HCEC 1CT (cell line): ENCODE measurements at places on chromosomes 12 and 14.

GRCh38 chr12:91139286-91139685, 28.0 kb upstream of the LUM start:
- DNase-seq = peak; percentile 81

DNA sequence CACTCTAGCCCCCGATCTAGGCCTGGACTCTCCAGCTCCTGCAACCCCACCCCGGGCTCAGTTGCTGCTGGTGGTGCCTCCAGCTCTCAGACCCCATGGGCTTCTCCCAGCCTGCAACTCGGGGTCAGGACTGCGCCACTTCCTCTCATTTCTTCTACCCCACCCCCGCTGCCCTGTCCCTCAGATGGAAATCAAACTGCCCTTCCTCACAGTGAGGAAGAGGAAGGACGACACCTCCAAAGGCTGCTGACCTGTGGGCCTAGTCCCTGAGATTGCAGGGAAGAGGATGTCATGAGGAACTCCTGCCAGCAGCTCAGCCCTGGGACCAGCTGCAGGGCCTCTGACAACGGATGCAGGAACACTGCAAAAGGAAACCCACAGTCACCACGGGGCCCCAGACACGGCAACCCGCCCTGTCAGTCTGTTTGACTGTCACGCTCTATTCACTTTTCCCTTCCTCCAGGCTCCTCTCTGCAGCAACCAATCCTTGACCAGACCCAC, 29.3 kb upstream of the PNMA1 start:
- no peak for DNase-seq

- DNase-seq = no peak
Observed at GRCh38 chr12:89129167-89129870, 223.0 kb downstream of the DUSP6 start.

GRCh38 chr12:92332552-92332951, 186.9 kb upstream of the BTG1 start:
- no peak for DNase-seq

DNA sequence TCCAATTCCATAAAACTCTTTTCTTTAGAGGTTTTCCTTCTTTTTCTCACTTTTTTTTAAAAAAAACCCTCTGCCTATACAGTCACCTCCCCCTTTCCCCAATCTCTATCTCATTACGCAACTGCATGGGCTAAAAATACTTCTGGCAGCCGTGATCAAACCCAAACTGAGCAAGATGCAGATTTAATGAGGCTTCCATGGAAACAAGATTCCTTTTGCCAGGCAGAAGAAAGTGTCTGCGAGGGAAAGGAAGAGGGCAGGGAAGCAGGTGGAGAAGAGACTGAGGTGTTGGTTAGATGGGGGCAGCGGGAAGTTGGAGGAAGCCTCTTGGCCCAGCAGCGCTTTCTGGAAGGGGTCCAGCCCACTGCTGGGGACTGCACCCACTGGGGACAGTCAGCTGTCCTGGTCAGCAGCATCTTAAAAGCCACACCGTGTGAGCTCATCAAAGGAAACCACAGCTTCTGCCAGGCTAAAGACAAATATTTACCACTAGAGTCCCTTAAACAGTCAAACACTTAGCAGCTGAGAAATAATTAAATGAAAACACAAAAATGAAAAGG, 90.4 kb downstream of the SLC8A3 start:
- DNase-seq = peak; percentile 7

GRCh38 chr14:48398675-48399282, 723.4 kb upstream of the MDGA2 start:
- DNase-seq = peak; percentile 11

DNA sequence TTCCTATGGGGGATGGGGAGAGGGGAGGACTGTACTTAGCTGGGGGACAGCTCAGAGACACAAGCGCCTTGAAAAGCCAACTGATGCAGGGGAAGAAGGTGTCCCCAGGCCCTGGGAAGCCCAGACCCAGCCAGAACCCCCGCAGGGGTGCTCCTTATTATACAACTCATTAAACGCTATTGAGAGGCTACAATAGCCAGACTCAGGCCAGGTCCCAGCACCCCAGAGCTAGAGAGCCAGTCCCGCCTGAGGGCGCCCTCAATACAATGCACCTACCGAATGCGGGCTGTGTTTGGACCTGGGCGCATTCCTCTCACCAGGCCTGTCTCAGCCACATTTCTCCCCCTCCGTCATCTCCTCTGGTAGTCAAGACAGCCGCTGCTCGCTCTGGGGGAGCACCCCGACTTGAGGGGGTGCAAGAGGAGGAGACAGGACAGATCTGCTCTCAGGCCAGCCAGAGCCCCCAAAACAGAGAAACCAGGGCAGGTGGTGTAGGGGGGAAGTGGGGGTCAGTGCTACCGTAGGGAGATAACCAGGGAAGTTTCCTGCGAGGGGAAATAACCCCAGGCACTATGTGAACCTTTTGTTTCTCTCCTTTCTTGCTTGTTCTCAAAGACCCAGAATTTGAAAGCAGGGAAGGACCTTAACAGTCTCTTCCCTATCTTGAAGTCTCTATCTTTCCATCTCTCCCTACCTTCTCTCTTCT, 6.1 kb upstream of the ASIC1 start:
- no peak for DNase-seq

DNA sequence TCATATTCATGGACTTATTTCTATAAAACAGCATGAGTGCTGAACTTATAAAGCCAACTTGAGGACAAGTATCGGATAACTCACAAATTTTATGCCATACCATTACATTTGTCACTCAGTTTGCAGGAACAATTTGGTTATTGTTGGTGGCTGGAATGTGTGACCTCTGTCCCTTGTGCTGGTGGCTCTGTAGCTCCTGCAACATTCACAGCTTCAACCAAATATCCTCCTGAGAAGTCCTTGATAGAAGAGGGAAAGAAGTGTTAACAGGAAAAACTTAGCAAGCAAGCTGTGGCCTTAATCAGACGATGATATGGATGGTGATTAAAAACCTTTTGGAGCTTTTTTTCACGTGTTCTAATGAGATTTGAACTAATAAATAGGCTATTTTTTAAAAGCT, 61.0 kb upstream of the DNM1L start:
- DNase-seq = no peak

DNA sequence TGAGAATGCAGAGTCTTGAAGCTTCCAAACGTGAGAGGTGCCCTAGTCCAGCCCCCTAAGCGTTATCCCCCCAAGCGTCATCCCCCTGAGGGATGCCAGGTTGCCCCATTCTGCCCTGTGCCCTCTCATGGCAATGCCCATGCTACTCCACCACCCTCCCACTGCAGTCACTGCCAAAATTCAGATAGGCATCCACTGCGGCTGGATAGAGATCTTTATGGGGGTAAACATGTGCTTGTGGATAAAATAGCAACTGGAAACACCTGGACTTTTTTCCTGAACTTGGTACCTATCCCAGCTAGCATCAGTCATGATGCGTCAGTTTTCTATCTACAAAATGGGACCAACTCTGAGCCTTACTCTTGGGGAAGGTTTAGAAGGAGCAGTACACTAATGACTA, 92.7 kb upstream of the HOXC13 start:
- DNase-seq = no peak

GRCh38 chr12:127650626-127651025, 616.3 kb upstream of the TMEM132C start:
- DNase-seq = no peak

DNA sequence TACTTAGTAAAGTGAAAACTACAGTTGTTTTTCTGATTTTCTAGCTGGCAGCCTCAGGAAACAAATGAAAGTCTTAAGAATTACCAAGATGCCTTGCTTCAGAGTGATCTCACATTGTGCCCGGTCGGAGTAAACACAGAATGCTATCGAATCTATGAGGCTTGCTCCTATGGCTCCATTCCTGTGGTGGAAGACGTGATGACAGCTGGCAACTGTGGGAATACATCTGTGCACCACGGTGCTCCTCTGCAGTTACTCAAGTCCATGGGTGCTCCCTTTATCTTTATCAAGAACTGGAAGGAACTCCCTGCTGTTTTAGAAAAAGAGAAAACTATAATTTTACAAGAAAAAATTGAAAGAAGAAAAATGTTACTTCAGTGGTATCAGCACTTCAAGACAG, 28.9 kb downstream of the RXYLT1 start:
- DNase-seq = no peak

- DNase-seq = no peak
Observed at GRCh38 chr14:96221109-96221650, 16.5 kb downstream of the BDKRB2 start.

DNA sequence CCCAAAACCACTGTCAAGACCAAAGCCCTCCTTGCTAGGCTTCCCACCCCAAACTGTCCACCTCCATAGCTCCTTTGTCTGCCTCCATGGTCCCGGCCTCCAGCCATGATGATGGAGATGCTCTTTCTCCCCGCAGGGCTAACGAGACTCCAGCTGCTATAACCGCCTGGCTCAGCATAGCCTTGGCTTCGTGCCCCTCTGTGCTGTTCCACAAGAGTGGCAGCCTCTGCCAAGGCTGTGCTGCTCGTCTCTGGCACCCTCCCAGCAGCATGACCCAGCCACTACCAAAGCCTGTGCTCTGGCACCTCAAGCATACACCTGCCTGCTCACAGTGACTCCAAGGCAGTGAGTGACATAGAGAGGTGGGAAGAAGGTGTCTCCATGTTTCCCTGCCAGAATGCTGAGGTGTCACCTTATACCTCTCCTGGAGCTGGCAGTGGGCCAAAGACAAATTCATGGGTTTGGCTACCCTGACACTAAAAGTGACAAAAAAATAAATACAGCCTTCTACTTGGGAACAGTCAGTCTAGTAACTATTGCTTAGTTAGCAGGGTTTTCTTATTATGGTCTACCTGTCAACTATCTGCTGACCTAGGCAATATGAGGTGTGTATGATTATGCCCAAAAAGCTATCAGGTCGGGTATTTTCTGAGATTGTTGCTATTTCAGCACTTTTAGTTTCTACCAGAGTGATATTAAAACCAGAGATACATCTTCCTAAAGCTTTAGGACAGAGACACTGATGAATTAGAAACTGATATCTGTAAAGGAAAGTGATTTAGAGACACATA, 16.1 kb upstream of the KRT73 start:
- DNase-seq = no peak

- DNase-seq = no peak
Observed at GRCh38 chr14:103313704-103314103, 20.3 kb upstream of the EIF5 start.

DNA sequence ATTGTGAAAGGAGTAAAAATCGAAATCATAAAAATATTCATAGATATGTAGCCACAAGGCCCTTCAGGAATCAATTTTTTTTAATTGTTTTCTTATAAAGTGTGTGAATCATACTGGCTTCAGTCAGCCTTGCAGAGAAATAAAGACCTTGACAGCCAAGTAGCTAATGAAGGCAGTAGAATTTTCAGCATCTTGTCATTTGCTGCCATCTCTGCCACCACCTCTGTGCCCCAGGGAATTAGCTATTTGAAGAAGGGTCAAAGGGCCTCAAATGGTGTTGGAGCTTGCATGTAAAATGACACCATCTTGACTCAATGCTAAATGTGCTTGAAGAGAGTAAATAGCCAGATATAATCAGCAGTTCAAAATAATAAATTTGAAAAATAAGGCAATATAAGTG, 359.4 kb upstream of the DCN start:
- no peak for DNase-seq

GRCh38 chr12:57459750-57460467, at the start of gene GLI1:
Gene GLI1 (plus strand): TSS chr12:57459785. CDS start chr12:57463692, 3,907 bp downstream.
- peak; percentile 35 for DNase-seq

GRCh38 chr12:121943926-121944325, 25.5 kb downstream of the CFAP251 start:
- DNase-seq = no peak

DNA sequence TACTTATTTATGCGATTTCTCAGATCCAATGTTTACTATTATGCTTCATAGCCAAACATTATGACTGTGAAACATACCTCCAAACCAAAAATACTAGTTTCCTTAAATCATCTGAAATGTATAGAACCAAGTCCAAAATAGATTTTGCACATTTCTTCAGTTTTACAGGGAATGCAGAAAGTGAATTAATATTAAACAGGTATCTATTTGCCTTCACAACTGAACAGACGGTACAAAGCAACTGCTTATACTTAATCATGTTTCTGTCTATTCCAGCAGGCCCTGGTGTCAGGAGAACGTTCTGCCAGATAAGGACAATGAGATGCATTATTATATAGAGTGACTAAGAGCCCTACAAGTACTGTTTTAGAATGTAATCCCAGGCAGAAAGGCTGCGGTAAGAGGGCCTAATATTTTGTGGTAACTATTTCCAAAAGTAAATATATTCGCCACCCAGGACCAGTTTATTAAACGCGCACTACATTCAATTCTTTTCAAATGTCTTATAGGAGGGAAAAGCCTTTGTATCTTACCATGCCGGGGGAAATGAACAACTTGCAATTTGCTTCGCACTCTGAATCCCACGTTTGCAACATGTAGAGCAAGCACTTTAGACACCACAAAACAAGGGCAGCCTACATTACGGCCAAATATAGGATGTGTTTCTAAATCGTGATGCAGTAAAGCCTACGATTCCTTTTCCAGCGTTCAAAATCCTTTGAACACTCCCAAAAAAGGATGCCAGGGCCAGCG, 1.5 kb downstream of the CORO1C start:
- DNase-seq = peak; percentile 55

DNA sequence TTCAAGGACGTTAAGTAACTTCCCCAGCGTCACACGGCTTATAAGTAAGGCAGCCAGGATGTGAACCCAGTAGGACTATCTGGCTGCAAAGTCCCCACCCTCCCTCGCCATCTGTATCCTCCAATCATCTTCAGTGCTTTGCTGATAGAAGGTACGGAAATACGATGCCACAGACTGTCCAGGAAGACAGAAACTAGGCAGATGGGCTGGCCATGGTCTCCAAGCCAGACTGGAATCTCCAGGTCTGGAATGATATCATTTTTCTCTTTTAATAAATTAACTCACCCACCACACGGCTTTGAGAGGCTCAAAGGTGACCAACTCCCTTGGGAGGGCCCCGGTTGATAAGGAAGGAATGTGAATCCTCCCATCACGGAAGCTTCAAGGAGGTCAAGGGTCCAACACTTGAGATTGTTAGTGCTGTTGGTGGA, 16.3 kb upstream of the BDKRB1 start:
- DNase-seq = no peak

GRCh38 chr14:42322531-42323284, 716.0 kb downstream of the LRFN5 start:
- no peak for DNase-seq

- DNase-seq = peak; percentile 62
Observed at GRCh38 chr12:15788233-15789219, 662 bp downstream of the EPS8 start.

DNA sequence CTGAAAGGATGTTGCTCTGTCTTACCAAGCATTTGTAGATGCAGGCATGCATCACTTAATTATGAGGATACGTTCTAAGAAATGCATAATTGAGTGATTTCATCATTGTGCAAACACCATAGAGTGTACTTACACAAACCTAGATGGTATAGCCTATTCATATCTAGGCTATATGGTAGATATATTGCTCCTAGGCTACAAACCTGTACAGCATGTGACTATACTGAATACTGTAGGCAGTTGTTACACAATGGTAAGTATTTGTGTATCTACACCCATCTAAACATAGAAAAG, 75.9 kb downstream of the IFT81 start:
- DNase-seq = peak; percentile 30

- DNase-seq = no peak
Observed at GRCh38 chr14:101469382-101470247, 91.7 kb upstream of the DIO3 start.

- DNase-seq = no peak
Observed at GRCh38 chr14:59836116-59836515, 34.5 kb downstream of the RTN1 start.

- peak; percentile 88 for DNase-seq
Observed at GRCh38 chr14:52918486-52918885, 32.4 kb downstream of the FERMT2 start.

GRCh38 chr14:32244404-32244803, 41.3 kb upstream of the RNU6-8 start:
- peak; percentile 27 for DNase-seq
